ENCODE measurements at places on chromosomes 2 and 18.

DNA sequence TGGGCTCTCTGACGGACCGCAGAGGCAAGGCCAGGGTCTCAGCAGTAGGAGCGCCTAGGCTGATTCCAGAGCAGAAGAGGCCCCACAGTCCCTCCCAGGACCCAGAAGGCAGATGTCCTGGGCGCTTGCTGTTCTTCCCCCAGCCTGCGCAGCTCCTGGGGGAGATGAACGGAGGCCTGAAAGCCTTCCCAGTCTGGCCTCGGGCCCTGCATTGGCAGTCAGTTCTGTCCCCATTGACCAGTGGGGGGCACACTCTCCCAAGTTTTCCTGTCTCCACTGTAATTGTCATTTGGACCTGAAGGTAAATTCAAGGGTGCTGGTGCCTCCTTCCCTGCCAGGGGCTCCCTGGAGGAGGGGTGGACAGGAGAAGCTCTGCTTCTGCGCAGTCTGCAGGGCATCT lies 345.7 kb downstream of the CYP26B1 start:
- DNase-seq = no peak

- DNase-seq = no peak
Observed at GRCh38 chr2:235734688-235735231, 240.9 kb downstream of the AGAP1 start.

GRCh38 chr18:57754577-57755338 lies 48.4 kb downstream of the ATP8B1 start:
- DNase-seq = no peak

GRCh38 chr2:60886991-60887390 lies 5.6 kb downstream of the REL start:
- no peak for DNase-seq

- no peak for DNase-seq
Observed at GRCh38 chr2:46644690-46645385, 165.5 kb downstream of the TMEM247 start.

- peak; percentile 73 for DNase-seq
Observed at GRCh38 chr2:27888790-27889189, 1.4 kb downstream of the RBKS start.

GRCh38 chr2:71252862-71253261 lies 26.0 kb upstream of the PAIP2B start:
- DNase-seq = no peak

DNA sequence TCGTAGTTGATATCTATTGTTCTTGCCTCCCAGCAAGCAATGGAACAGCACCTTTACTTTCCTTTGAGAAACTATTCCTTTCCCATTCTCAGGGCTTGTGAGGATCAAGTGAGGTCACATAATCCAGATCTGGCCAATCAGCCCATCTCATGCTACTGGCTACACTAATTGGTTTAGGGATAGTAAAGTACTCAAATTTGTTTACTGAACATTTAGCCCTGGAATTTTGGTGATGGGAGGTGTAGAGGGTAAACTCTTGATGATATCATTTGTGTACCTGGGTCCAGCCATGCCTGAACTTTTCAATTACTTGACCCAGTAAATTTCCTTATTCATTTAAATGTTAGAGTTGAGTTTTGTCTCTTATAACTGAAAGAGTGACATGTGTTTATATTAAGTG lies 195.8 kb upstream of the TNP1 start:
- DNase-seq = no peak

GRCh38 chr18:6745504-6746031 lies 16.1 kb downstream of the ARHGAP28 start:
- no peak for DNase-seq

GRCh38 chr2:41949883-41950665 lies 97.7 kb upstream of the PKDCC start:
- no peak for DNase-seq

- DNase-seq = no peak
Observed at GRCh38 chr2:134253117-134253704, 661 bp upstream of the MGAT5 start.

- DNase-seq = no peak
Observed at GRCh38 chr2:204202253-204202652, 265.7 kb downstream of the ICOS start.

DNA sequence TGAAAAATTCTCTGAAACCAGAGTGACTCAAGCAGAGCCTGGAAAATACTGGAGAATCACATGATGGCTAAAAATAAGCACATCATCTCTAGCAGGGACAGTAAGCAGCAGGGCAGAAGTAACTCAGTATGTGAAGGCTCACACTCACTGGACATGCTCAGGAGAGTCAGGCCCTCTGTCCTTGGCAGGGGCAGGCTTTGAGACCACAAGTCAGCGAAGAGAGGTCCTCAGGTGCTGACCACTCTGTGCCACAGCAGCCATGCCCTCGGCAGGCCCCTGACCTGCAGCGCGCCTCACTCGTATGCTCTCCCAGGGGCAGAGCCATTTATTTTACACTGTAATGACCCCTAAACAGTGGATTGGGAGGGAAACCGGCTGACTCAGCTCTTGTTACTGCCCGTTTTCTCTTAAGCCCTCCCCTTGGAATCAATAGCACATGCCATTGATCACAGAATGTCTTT lies 76.8 kb downstream of the MAPRE2 start:
- peak; percentile 28 for DNase-seq

- no peak for DNase-seq
Observed at GRCh38 chr2:86295066-86295465, 42.4 kb downstream of the REEP1 start.

GRCh38 chr2:157920736-157921135 lies 44.6 kb upstream of the ACVR1 start:
- no peak for DNase-seq

DNA sequence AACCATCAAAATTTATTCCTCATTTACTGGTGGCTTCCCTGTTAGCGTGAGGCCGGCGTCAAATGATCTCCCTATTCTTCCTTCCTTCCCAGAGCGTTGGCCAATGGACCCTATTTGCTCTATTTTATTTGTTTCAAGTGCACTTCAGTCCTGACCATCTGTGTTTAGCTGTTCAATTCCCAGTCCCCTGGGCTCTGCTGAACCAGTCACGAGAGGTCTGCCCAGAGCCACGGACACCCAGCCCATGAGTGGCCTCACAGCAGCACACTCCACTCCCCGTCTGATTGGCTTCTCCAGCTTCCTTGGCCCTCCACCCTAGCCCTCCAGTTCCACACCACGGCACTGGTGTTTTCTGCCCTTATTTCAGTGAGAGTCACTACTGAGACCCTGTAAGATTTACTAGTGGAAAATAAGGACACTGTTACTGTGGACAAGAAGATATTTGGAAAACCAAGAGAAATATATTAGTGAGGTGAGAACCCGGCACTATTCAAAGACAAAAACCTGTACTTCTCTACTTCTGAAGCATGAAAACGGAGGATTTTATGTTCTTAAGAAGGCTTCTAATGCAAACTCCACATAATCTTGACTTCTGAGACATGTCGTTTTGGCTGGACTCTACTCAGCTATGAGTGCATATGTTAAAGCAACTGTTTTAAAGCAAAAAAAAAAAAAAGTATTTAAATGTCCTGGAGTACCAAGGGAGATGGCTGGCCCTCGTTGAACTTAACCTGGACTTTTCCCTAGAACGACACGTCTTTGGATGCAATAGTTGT lies 86.6 kb downstream of the COL6A3 start:
- no peak for DNase-seq

DNA sequence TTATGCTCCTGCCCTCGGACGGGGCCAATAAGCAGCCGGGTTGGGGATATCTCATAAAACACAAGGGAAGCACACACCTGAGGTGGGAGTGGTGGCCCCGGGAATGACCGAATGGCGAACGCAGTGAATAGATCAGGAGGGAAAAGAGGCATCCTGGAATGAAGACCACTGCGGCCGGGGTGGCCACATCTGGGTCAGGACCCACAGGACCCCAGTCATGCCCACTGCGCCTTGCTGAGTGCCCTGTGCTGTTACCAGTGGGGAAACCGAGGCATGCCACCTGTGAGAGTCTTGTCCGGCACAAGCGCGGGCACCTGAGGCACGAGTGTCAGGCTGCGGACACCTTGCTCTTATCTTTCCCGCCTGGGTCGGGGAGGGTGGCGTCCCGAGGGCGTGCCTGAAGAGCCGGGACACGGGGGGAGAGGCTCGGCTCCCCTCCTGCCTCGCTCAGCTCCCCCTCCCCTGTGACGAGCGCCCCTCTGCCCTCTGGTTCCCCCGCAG lies 1.6 kb downstream of the PDCD1 start:
- DNase-seq = no peak

GRCh38 chr18:9570255-9570654 lies 44.1 kb downstream of the PPP4R1 start:
- DNase-seq = no peak

DNA sequence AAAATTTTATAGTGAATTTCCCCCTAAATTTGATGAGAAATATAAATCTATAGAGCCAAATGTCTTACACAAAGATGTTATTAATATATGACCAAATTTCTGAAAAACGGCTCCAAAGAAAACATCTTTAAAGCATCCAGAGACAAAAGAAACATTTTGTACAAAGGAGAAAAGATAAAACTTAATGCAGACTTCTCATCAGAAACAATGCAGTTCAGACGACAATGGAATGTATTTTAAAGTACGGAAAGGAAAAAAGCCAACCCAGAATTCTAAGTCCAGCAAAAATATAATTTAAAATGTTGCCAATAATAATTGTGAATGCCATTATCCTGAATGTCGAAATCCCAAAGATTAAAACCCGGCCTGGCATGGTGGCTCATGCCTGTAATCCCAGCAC lies 129.4 kb downstream of the MCFD2 start:
- no peak for DNase-seq

- no peak for DNase-seq
Observed at GRCh38 chr2:231413921-231414476, 18.5 kb downstream of the B3GNT7 start.

GRCh38 chr2:47339745-47340541 lies 63.0 kb upstream of the MSH2 start:
- DNase-seq = no peak

GRCh38 chr2:101115664-101116063 lies 35.5 kb downstream of the TBC1D8 start:
- no peak for DNase-seq

GRCh38 chr18:55407191-55407590 lies 180.8 kb downstream of the TCF4 start:
- no peak for DNase-seq

DNA sequence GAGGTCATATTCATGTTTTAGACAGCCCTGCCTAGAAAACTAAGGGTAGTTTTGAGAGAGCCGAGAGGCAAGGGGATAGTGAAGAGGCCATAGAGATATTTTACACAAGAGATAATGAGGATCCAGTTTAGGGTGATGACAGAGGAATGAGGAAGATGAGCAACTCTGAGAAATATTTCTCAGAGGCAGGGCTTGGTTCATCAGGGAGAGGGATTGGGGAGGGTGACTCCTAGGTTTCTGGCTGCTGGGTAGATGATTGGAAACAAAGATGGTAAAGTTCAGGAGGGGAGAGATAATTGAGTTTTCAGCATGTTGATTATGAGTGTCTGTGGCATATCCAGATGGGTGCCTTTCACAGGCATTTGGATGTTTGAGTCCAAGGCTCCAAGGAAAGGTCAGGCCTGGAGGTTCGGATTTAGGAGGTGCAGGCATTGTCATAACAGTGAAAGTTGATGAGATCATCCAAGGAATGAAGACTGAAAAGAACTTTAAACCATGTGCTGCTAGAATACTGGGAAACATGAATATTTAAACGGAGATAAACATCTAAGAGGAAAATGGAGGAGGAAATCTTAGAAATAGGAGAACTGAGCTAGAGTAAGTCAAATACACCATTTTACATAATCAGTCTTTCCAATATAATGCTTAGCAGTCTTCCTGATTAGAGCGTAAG lies 7.4 kb downstream of the MYL12B start:
- no peak for DNase-seq

- DNase-seq = no peak
Observed at GRCh38 chr2:232941912-232942594, 71.0 kb downstream of the NGEF start.

GRCh38 chr2:112949456-112949855 lies 28.4 kb upstream of the IL36G start:
- no peak for DNase-seq

DNA sequence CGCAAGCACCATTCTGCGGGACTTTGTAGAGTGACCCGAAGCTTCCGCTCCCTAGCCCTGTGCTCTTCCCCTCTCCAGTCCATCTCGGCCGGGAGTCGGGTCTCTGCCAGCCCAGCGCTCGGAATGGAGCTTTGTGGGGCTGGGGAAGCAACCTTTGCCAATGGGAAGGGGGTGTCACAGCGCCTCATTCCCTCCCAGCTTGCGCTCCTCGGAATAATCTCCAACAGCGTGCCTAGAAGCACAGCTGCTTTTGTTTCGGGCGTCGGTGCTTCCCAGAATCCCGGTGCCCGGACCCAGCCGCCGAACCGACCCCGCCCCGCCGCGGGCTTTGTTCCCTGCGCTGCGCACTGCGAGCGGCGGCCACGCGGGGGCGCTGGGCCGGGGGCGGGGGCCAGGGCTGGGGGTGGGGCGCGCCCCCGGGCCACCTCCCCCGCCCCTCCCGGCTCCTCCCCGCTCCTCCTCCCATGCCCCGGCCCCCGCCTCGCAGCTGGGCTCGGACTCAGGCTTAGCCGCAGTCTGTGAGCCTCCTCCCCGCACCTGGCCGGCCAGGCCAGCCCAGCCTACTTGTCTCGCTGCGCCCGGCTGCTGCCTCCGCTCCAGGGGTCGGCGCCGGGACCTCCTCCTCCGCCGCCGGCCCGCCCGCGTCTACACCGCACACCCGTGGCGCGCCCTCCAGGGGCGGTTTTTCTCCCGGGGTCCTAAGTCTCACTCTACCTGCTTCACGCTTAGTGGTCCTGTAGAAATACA lies 77.7 kb upstream of the SMAD2 start:
- no peak for DNase-seq

GRCh38 chr2:189113963-189114362 lies 65.6 kb downstream of the COL5A2 start:
- peak; percentile 37 for DNase-seq

- no peak for DNase-seq
Observed at GRCh38 chr18:34495506-34495905, 214.6 kb upstream of the DTNA start.

GRCh38 chr2:69143748-69144360 lies 130.9 kb downstream of the ANTXR1 start:
- no peak for DNase-seq

DNA sequence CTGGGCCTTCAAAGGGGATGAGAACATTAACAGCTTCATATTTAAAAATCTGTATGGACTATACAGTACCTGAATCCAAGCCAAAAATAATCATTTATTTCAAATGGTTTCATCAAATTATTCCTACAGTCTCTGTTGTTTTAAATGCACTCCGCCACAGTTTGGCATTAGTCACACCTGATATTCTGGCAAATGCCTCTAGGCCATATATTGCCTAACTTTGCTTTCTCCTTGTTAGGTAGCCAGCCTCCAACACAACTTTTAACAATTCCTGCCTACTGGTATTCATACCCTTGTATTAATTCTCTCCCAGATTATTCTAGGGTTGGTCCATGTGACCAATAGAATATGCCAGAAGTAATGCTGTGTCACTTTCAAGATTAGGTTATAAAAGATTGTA lies 146.6 kb upstream of the FANCL start:
- no peak for DNase-seq

Measured in BJ (cell line).